ENCODE measurements at places on chromosomes 12 and 14.

GRCh38 chr14:54121466-54122027 is 164.9 kb upstream of the BMP4 start:
- DNase-seq = no peak

- no peak for DNase-seq
These were observed 377.7 kb downstream of the NUAK1 start for GRCh38 chr12:105761075-105761474.

DNA sequence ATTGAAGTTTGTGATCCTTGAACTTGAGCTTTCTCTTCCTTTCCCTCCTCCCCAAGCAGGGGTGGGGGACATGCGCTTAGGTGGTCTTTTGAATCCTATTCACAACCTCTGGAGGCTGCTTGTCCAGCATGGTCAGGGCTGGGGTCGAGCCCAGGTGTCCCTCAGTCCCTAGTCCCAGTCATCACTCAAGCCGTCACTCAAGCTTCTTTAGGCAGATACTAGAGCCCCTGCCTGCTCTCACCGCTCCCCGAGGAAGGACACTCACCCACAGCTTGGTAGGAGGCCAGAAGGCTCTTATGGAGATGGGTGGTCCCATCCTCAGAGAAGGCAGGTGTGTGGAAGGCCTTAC is 532 bp upstream of the C1RL start:
- no peak for DNase-seq

DNA sequence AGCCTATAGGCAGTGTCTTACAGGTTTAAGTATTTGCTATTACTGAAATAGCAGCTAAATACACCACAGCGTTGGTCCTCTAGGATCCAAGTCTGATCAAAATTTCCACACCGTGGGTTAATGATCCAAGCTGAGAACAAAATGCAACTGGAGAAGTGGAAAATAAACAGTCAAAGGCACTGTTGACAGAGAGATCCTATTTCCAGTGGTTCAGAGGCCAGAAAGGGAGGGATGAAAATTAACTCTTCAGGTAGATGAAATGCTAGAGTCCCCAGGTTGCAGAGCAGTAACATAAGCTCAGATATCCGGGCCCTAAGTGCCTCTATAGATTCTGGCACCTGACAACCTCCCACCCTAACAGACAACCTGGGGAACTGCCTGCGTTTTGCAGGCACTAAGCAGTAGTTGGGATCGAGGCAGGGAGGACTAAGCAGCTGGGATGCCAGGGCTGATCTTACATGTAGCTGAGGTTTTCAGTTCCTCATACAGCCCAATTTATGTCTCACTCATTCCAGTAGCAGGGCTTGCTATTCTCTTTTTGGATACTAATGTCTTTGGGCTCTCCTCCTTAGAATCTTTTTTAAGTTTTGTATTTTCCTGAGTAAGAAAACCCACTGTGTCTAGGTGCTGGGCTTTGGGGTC is 42.7 kb upstream of the CRACR2A start:
- no peak for DNase-seq

DNA sequence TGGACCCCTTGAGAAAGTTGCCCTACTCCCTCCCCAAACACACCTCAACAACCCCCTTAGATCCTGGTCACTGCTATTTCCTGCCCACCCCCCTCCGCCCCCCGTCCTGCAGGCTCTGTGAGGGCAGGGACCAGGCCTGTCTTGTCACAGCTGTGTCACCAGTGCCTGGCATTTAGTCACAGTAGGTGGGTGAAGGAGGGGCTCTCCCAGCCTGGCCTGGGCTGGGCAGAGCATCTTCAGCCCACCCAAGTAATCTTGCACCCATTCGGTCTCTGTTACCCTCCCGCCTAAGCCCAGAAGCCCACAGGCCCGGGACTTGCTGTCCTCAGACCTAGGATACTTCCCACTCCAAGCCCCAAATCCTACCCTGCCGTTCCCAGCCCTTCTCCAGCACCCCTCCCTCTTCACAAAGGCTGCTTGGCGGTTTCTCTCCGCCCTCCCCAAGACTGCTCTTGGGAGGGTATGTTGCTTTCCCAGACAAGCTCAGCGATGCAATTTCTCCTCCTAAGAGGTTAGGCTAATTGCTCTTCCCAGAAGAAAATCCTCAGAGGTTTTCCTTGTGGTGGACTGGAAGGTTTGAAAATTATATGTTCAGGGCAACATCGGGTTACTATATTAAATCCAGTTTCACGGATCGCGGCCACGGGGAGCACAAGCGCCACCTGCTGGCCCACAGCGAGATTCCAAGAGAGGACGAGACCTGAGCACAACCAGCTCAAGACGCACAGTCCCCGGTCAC is 50.8 kb upstream of the ZFP36L1 start:
- peak; percentile 62 for DNase-seq

DNA sequence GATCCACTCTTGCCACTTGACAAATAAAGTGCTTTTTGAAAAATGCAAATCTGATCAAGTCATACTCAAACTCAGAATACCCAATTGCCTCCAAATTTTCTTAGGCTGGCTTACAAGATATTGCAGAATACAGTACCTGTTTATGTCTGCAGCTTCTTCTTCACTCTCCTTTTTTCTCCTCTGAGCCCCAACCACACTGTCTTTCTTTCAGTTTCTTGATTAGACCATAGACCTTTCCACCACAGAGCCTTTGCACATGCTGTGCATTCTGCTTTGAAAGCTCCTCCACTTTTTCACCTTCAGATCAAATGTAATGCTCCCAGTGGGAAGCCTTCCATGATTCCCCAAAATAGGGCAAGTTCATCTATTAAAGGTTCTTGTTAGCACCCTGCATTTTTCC is 13.9 kb upstream of the GYS2 start:
- no peak for DNase-seq

DNA sequence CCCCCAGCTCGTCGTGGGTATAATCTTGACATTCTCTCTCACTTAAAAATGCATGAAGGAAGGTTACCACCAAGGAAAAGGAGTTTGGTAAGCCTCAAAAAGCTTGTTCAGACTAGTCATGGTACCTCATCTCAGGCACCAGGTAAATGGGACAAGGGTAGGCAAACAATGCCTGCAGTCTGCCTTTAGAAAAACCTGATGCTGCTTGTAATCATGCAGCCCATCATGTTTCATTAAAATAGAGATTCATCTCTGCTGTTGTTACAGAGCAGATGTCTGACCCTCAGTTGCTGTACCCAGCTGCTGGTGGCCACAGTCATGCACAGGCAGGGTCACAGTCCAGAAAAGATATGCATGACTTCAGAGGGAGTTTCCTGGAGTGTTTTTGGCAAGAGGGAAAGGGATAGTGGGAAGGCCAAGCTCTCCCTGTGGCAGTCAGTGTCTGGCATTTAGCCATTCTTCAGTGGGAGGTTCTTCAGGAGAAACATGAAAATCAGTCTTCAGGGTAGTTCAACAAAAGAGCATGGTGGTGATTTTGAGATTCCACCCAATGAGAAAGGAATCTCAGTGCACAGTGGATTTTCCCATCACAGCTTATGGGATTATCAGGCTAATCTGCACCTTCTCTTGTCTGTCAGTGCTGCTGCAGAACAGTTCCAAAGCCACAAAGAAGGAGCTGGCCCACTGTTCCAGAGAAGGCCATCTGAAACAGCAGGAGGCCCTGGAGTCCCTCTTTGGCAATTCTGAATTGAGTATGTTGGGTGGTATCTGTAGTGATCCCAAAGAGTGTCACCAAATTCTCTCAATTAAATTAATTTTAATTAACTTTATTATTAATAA is 202.7 kb upstream of the FRMD6 start:
- DNase-seq = peak; percentile 96

Measured in AG10803 (cell line).